ENCODE measurements at places on chromosomes 5 and 9. TPM values are rescaled to one million over a fixed set of nuclear protein-coding genes. Genes with fewer than 3 reads are reported as not detected.

PCDHGA1 gene
- total RNA-seq: 0.17 TPM

OR1L1 gene
- not detected for total RNA-seq

CCNJL gene
- total RNA-seq: not detected

ZBTB26 gene
- 8.0 TPM for total RNA-seq

GLRA1 gene
- not detected for total RNA-seq

TMEM252 gene
- total RNA-seq: not detected
